H7 (cell line): ENCODE measurements at places on chromosomes 16 and 17.

- no peak for DNase-seq
These were observed 3.8 kb upstream of the XYLT1 start for GRCh38 chr16:17474572-17474971.

DNA sequence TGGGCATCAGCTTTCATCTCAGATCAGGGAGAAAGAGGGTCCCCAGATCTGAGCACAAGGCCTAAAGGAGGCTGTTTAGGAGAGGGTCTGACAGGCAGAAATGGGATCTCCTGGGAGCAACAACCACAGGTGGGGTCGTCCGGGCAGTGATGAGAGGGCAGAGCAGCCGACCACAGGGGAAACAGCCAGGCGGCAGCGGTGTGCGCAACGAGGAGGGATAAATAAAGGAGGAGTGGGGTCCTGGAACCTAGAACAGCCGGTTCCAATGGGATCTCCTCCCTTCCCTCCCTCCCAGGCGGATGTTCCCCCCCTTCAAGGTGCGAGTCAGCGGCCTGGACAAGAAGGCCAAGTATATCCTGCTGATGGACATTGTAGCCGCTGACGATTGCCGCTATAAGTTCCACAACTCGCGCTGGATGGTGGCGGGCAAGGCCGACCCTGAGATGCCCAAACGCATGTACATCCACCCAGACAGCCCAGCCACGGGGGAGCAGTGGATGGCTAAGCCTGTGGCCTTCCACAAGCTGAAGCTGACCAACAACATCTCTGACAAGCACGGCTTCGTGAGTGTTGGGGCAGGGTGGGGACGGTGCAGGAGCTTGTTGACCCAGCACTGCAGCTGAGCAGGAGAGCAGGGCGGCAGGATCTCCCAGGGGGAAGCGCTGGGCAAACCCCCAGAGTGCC, 1.9 kb downstream of the TBX2 start:
- DNase-seq: no peak

DNA sequence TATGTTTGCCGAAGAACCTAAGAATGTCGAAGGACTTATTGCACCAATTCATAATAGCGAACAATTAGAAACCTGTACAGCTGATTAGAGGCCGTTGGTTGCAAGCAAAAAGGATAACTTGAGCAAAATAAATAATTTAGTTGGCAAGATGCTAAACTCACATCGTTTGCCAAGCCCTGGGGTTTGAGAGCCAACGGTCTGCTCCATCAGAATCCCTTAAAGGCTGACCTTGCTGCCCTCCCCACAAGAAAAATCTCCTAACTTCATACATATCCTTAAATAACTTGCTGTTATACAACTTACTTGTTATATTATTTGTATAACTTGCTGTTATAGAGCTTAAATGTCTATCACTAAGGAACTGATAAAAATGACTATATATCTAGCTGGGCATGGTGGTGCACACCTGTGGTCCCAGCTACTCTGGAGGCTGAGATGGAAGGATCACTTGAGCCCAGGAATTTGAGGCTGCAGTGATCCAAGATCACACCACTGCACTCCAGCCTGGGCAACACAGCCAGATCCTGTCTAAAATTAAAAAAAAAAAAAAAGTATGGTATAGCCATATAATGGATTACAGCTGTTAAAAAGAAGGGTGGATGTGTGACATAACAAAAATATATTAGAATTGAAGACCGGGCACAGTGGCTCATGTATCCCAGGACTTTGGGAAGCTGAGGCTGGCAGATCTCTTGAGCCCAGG, 1.9 kb upstream of the TRIM37 start:
- DNase-seq: no peak

DNA sequence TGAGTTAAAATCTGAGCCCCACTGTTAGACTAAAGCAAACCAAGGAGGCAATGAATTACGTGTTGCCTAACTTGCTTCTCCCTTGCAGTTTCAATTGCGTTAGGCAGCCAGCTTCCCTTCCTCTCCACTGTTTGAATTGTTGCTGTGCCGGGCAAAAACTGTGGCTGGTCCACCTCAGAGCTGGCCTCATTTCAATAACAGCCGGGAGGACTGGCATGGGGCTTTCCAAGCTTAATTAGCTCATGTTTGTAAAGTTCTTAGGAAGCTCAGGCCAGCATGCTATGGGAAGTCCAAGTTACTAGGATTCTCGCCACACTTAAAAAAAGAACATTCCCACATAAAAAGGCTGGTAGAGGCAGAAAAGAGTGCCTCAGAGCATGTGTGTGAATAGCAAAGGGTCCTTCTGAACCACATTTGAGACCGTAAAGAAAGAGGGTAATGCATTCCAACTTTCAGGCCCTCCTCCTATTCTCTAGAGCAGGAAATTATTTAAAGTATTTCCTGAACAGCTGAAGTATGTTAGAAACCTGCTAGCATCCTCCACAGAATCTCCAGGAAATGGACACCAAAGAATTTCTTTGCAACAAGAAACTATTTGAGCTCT, 79.0 kb upstream of the SMURF2 start:
- DNase-seq: no peak

DNA sequence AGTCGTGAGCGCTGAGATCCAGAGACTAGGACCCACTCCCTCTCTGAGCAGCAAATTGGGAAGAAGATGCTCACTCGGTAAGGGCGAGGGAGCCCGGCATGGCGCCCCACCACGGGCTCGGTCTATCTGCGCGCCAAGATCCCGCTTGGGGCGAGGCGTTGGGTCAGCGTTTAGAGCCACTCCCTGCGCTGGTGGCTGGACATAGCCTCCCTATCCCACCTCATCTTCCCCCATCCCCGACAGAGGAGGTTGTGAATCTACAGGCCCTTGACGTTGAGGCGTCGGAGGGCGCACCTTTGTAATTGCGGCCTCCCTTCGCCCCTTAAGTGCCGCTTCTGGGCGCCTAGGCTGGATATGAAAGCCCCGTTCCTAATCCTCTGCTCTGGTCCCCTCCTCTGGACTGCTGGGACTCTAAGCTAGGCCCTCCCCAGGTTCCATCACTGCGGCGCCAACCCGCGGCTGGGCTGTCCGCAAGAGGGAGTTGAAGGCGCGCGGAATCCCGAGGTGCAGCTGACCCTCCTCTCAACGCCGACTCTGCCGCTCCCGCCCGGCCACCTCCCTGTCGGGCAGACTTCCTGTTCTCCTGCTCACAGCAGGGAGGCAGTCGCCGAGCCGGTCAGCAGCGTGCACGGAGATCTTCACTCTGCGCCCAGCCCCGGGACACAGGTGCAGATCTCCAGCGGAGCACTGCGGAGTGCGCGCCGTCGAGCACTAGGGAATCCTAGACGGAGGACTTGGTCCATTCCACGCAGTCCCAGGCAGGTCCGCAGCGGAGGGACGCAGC, 16.1 kb upstream of the HOXB9 start:
- DNase-seq: peak; percentile 91

GRCh38 chr17:27530764-27531391, 74.6 kb downstream of the KSR1 start:
- no peak for DNase-seq

DNA sequence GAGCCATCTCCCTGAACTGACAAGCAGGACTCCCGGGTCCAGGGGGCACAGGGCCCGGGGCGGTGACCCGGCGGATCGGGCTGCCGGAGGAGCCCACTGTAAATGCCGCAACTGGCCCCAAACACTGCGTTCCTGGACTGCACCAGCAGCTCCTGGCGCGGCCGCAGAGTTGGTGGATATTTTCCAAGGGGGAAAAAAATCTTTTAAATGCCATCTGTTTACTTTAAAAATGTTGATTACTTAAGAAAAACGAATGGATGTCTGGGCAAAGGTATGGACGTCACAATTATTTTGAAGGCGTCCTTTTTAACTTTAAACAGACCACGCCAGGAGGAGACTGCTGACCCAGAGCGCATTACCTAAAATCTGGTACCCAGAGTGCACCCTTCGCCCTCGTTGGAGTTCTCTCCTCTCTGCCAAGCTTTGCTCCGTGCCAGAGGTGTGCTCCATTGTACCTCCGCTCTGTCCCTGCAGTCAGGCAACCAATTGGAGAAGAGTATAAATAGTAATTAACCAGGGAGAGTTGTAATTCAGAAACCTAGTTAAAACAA, 3.4 kb downstream of the HS3ST3B1 start:
- DNase-seq: no peak

DNA sequence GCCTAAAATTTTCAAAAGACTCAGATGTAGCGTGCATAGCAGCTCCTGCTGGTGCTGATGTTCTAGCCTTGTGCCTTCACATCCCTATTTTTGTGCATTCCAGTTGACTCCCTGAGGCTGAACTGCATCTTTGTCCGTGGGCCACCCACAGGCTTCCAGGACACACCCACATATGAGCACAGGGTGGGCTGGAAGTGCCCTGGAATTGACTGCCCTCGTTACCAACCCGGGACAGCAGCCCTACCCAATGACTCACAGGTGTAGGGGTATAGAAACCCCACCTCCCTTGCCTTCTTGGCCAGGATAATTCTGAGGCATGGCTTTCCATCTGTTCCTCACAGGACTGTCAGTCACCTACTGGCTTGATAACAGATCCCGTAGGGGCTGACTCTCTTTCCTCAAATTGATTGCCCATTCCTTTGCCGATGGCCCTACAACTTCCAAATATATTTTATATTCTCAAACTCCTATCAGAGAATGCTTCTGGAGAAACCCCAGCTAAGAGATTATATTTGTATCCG, 65.9 kb upstream of the CDH13 start:
- no peak for DNase-seq

GRCh38 chr16:65034915-65035314, 86.9 kb downstream of the CDH11 start:
- peak; percentile 33 for DNase-seq

- peak; percentile 85 for DNase-seq
These were observed 5.4 kb downstream of the ATPAF2 start for GRCh38 chr17:18033442-18034099.

DNA sequence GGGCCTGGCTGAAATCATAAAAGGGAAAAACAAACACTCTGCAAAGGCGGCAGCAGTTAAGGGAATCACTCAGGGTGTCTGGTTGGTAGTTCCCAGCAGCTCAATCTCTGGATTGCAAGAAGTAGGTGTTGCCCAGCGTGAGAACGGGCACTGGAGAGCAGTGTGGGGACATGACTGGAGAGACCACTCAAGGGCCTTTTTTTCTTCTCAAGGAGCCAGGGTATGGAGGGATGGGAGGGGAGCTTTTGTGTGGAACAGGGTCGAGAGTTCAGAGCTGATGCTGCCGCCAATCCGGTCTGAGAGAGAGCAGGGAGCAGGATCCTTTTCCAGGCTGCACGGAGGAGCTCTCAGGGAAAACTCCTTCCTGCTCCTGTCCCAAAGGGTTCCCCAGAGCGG, 15.2 kb downstream of the SCNN1B start:
- DNase-seq: no peak

- DNase-seq: peak; percentile 59
These were observed 800 bp downstream of the ZNF747 start for GRCh38 chr16:30533748-30534367.

DNA sequence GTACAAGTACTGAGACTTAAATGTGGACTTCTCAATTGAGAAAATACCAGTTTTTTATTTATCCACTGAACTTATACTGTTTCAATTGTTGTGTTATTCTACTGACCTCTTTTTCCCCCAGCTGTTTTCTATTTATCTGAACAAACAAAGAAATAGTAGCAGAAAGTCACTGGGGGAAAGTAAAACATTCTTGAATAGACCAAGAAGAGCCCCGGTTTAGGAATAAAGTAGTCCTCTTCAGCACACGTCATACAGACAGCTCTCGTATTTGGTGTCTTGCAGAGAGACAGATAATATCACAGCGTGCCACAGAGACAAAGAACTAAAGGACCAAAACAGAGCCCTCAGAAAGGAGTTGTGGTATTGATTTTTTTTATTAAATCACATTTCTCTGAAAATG, 1159.1 kb upstream of the CDH8 start:
- DNase-seq: no peak

DNA sequence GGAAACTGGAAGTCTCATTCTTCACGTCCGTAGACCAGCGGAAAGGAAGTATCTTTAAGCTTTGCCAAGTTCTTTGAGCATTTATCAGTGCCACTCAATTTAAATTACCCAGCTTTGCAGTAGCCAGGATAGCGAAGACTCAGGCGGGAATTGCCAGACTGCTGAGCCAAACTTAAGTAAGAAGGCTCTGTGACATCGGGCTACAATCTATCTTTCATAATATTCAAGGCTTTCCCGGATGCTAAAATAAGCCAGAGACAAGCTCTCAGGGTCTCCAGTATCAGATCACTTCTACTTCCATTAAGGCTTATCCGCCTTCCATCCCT, 436 bp upstream of the BRIP1 start:
- no peak for DNase-seq

- DNase-seq: no peak
These were observed 138.5 kb upstream of the IRX3 start for GRCh38 chr16:54425068-54425467.

- peak; percentile 52 for DNase-seq
These were observed 27.1 kb downstream of the GINS3 start for GRCh38 chr16:58419241-58419990.

GRCh38 chr17:29855686-29856085, 74.3 kb downstream of the SSH2 start:
- DNase-seq: no peak

DNA sequence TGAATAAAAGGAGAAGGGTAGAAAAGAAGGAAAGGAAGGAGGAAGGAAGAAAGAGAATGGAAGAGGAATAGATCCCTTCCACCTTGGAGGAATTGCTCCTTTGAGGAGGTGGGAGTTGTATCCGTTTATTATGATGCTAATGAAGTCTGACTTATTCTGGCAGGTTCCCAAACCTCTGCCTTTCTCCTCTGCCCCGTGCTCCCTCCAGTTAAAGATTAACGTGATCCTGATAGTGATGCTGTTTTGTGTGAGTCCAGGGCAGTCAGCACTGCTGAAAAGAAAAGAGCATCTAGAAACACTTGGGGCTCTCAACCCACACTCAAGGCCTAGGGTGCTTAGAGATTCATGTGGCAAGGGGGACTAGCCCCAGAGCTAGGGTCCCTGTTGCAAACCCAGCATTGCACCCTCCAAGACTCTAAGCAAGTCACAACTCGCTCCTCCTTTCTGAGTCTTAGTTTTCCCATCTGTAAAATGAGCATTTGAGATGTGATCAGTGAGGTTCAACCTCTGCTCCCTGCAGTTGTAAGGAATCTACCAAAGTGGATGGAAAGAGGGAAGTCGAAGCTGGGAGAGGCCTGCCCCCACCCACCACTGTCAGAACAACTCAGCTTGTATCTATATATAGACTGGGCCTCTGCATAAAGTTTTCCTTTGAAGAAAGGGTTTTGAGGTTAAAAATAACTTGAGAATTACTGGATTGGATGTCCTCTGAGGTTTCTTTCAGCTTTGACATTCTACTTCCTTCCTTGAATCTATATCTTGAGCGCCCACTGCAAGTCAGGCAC, 46.9 kb upstream of the TMEM132E start:
- DNase-seq: no peak
